ENCODE measurements at places on chromosomes 5 and 9.

GRCh38 chr9:114318416-114318815, 4.5 kb upstream of the ORM1 start:
- DNase-seq = no peak

DNA sequence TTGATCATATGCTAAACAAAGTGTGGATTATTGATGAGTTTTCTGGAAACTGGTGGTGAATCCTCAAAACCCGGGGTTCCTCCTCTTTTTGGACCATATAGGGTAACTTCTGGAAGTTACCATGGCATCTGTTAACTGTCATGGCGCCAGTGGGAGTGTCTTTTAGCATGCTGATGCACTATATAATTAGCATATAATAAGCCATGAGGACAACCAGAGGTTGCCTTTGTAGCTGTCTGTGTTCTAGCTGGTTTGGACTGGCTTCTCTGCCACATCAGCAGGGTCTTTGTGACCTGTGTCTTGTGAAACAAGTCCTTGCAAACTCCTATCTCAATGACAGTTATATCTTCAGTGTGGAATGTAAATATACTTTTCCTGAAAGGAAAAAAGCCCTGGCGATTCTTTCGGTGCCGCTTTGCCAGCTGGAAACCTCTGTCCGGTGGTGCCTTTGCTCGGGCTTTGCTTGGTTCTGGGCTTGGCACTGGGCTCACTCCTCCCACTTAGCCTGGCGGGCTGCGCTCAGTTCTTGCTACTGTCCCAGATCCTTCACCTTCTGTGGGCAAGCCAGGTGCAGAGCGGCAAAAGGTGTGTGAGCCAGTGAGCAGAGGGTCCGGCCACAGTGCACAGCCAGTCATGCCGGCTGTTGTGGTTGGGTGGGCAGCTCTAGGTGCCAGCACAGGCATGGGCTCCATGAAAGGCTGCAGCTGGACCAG, 20.4 kb downstream of the NXNL2 start:
- DNase-seq = no peak

DNA sequence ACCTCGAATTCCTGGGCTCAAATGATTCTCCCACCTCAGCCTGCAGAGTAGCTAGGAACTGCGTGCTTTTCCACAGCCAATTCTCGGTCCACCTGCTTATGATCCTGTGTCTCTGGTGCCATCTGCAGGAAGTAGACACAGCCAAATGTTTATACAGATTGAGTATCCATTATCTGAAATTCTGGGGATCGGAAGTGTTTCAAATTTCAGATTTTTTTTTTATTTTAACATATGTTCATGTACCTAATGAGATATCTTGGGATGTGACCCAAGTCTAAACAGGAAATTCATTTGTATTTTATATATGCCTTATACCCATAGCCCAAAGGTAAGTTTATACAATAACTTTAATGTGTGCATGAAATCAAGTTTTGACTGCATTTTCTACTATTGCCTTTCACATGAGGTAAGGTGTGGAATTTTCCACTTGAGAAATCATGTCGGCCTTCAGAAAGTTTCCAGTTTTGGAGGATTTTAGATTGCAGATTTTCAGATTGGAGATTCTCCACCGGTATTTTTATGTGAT, 89.5 kb downstream of the ESM1 start:
- DNase-seq = peak; percentile 34

DNA sequence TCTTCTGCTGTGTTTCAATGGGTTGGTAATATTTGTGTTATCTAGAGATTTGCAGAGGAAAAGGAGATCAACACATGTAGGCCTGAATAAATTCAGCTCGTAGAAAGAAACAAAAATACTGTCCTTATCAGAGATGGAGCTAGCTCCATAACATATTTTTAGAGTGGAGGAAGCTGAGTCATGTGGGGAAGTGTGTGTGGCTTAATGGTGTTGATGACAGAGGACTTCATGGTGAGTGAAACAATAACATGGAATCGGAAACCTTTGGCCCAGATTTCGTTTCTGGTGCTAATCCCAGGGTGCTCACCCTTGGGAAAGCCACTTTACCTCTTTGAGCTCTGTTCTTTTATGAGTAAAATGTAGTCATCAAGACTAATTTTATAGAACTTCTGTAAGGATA, 825.0 kb downstream of the TLR4 start:
- DNase-seq = no peak

DNA sequence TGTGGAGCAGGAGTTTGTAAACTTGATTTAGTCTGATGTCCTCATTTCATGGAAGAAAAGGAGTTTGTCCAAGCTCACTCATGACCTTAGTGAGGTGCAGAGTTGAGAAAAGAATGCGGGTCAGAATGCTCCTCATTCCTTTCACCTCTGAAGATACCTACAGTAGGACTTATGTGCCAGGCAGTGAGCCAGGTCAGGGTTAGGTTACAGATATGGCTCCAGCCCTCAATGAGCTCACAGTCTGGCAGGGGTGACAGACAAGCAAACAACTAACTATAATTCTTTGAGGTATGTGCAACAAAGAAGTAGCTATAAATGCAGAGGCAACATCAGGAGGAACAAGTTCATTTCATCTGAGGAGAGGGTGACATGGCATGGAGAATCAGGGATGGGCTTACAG, 102.5 kb downstream of the SPATA31D1 start:
- DNase-seq = peak; percentile 1

- no peak for DNase-seq
These were observed 42.4 kb upstream of the ZBED3 start for GRCh38 chr5:77129391-77129990.

GRCh38 chr5:32753051-32753450, 41.9 kb downstream of the NPR3 start:
- DNase-seq = no peak

- peak; percentile 4 for DNase-seq
These were observed 103.8 kb upstream of the SLC1A3 start for GRCh38 chr5:36502608-36503007.

DNA sequence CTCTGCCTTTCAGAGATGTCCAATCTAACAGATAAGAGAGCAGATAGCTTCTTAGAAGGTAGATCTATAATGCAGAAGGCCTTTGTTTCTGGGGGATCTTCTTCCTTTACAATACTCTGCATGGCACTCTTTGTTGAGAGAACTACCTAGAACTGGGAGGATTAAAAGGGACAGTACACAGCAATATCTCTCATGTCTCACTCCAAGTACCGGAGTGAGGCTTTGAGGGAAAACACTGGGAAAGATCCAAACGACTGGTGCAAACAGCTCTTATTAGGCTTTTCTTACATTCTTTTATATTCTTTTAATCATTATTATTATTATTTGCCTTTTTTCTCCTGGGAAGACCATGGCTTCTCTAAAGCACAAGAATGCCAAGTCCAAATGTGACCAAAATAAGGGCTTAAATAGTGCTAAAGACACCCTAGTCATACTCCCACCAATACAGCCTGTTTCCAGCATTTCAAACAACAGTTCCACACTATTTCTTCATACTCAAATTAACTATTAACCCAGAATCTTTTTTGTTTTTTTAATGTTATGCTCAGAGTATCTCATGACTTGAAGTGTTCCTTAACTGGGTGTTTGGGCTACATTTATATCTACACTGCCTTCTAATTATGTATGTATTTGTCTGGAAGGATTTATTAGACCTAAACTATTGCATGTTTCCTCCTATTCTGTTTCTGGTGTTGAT, 52.7 kb downstream of the ABHD17B start:
- no peak for DNase-seq

GRCh38 chr5:104913841-104914281, 1351.3 kb upstream of the NUDT12 start:
- DNase-seq = no peak

DNA sequence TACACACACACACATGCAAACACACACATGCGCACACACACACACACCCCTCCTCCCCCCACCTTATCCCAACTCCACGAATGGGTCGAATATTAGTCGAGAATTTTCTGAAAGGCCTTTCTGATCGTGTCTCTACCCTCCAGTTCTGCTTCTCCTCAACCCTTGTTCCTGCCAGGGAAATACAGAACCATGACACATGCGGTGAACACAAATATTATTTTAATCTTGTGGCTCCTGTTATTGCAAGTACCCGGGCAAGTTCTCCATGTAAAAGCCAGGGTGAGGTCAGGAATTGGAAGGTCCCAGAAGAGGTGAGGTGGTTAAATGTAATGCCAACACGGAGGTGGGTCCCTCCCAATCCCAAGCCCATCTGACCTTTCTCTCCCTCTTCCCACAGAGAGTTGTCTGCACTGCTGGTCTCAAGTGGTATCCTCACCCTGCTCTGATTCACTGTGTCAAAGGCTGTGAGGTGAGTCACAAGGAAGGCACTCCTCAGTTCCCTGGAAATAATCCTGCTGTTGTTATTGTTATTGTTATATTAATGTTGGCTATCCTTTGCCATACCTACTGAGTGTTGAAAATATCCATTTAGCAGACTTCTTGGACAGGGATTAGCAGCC, 223.7 kb downstream of the PAPPA start:
- DNase-seq = no peak

GRCh38 chr5:173973616-173973969, 15.4 kb upstream of the C5orf47 start:
- peak; percentile 6 for DNase-seq

DNA sequence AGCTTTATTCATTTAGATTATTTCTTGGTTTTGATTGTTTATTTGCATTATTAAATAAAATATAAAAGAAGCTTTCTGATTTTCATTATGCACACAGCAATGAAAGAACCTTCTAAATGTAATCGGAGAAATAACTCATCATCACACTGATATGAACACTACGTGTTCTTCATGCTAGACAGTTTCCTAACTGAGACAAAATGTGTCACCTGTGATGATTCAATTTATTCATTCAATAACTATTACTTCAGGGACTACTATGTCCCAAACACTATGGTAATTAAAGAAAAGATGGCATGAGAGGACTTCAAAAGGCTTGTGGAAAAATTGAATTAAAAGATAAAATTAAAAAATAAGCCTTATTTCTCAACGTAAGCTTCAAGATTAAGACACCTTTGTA, 118.1 kb downstream of the SPEF2 start:
- no peak for DNase-seq

- DNase-seq = no peak
These were observed 76.3 kb upstream of the PCSK1 start for GRCh38 chr5:96509316-96509715.

- no peak for DNase-seq
These were observed 39.7 kb upstream of the ANKDD1B start for GRCh38 chr5:75571547-75571946.

- no peak for DNase-seq
These were observed 64.1 kb upstream of the TYRP1 start for GRCh38 chr9:12629067-12629466.

- DNase-seq = peak; percentile 23
These were observed 272.0 kb downstream of the ARHGAP26 start for GRCh38 chr5:143041972-143042770.

DNA sequence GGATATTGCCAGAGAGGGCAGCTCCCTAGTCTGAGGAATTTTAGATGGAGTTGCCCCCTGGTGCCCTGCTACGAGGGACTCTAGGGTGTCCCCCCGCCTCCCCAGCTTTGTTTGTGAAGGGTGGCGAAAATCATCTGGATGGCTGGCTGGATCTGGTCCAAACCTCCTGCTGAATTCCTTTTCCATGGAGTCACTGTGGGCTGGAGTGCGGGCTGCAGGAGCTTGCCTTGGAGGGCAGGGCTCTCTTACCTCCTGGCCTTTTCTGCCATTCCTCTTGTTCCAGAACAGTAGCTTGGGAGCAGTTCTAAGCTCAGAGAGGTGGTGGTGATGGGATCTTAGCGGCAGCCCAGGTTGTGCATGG, 2.1 kb downstream of the SYNPO start:
- peak; percentile 48 for DNase-seq

GRCh38 chr9:14715102-14715501, 7.4 kb downstream of the CER1 start:
- DNase-seq = no peak

DNA sequence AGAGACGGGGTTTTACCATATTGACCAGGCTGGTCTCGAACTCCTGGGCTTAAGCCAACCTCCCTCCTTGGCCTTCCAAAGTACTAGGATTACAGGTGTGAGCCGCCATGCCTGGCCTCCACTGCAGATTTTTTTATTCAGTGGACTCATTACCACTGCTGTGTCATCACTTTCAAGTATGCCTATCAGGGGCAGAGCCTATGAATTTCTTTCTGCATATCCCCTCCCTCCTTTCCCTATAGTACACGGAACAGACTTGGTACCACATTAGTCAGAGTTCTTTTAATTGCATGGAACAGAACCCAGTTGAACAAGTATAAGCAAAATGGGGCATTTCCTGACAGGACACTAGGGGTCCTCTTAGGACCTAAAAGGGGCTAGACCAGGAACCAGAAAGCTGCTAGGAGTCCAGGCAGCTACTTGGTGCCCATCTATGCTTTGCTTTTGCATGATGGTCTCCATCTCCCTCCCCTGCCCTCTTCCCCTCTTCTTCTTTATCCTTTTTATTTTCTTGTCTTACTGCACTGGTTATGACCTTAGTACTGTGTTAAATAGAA, 5.8 kb downstream of the BSPRY start:
- no peak for DNase-seq

DNA sequence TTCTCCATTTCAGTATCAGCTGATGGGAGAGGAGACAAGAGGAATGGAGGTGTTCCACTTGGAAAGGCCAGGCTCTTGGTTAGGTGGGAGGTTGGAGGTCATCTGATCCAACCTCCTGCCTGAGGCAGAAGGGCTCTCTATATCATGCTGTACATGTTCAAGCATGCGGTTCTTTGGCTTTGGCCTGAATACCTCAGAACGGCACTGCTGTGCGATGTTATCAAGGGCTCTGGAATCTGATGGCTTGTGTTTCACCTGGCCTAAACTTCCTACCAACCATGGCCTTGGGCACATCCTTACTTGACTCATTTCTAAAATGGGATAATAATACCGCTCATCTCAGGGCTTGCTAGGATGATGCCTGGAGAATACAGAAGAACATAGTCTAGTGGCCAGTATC, 90.1 kb upstream of the FAM169A start:
- no peak for DNase-seq

- DNase-seq = no peak
These were observed 18.3 kb downstream of the EFNA5 start for GRCh38 chr5:107652408-107652807.

- DNase-seq = peak; percentile 81
These were observed 10.6 kb upstream of the CXXC5 start for GRCh38 chr5:139637438-139638089.

GRCh38 chr5:37495668-37496347, 116.7 kb downstream of the WDR70 start:
- DNase-seq = no peak

- DNase-seq = peak; percentile 59
These were observed 4.6 kb downstream of the TEX48 start for GRCh38 chr9:114677418-114677817.

DNA sequence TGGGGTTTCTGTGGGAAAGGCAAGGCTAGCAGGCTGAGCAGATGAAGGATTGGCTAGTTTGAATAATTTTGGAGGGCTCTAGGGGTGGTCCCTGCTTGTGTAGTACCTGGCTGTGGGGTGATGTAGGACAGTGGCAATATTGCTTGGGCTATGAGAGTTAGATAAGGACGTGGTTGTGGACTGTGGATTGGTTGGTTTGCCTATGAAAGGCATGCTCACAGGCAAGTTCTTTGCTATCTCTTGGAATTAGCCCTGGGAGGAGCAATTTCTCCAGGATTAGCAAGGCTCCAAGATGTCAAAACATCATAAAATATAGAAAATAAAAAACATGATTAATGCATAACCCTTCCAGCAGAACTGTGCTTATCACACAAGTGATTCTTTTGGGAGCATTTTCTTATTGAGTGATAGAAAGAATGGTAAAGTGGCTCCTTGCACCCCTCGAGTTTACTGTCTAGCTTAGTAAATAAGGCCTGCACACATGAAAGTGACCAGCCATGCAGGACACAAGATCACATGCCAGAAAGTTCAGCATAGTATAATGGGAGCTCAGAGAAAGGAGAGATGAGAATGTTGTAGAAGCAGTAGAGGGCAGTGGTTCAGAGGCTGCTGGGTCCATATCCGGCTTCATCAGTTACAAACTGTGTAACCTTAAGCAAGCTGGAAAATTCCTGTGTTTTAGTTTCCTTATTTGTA, 13.8 kb downstream of the AOPEP start:
- no peak for DNase-seq

Measured in NCI-H2029 (cell line).